HuH-7.5 (cell line): ENCODE measurements at places on chromosomes 5 and 9.

DNA sequence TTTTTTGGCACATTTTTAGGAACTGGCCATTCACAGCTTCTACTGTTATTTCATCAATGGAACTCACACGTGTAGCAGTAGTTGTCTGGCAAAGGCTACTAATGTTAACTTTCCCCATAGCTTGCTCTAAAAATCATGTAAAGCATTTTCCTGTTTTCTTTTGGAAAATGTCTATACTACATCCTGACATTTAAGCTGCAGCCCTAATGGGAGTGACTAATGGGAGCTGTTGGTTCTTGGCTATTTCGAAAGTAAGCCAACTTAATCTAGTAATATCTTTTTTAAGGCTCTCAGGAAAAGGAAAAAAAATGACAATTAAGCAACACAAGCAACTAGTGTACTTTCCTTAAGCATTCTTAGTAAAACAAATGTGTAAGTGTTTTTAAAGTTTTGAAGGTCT, 169.2 kb downstream of the SLC12A2 start:
- no peak for DNase-seq

- DNase-seq: no peak
Measured at GRCh38 chr5:32339878-32340277, 27.1 kb upstream of the MTMR12 start.

DNA sequence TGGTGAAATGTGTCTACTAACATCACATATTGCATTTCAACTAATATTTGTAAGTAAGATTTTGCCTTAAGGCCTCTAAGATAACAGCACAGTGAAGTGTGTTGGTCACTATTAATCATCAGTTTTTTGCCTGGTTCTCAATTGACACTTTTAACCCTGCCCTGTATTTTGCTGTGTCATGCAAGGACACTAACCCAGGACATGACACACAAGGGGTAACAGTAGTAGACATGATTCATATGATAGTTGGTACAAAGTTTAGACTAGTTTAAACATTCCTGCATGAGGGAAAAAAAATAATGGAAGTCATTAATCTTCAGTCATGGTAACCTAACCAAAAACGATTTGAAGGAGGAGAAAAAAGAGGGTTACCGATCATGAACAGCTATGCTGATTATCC, 207.0 kb downstream of the DEPDC1B start:
- DNase-seq: no peak

DNA sequence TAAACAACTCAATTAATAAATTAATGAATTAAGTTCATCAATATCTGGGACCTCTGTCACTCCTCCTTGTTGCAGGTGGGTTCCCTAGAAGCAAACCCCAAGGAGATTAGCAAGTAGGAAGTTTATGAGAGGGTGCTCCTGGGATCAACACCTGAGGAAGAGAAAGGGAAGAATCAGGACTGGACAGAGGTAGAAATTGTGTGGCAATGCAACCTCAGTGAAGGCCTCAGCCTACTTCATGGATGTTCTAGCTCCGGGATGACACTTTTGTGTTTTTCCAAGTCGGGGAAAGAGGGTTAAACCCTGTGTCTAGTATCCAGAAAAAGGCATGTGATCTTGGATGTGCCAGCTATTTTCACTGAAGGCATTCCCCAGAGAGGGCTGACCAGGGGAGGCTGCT, 23.2 kb downstream of the MAMDC2 start:
- DNase-seq: no peak

GRCh38 chr5:111528056-111528455, 15.7 kb upstream of the STARD4 start:
- no peak for DNase-seq

DNA sequence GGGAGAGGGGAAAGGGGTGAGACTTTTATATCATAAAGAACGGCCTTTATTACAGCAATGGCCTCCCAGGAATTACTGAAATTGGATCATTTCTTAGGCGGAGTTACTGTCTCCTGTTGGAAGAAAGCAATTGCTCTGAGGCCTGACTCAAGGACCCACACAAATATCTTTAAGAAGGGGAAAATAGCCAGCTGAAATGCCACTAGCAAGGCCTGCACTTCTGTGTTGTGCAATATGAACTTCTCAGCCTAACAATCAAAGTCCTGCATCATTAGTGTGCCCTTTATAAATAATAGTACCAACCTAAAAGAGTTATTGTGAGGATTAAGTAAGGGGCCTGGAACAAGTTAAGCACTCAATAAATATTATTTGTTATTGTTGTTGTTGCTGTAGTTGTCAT, 30.1 kb upstream of the TRIM32 start:
- DNase-seq: no peak

GRCh38 chr5:126801992-126802294, 25.0 kb downstream of the LMNB1 start:
- DNase-seq: no peak

GRCh38 chr5:19733612-19734495, 254.1 kb downstream of the CDH18 start:
- no peak for DNase-seq

GRCh38 chr9:128716581-128717254, 7.2 kb downstream of the ZDHHC12 start:
- DNase-seq: no peak

GRCh38 chr9:129446828-129447550, 173.9 kb downstream of the C9orf50 start:
- no peak for DNase-seq

- DNase-seq: no peak
Measured at GRCh38 chr5:24112420-24112819, 532.4 kb downstream of the CDH10 start.

GRCh38 chr5:37751227-37751626, 88.6 kb downstream of the GDNF start:
- DNase-seq: no peak
